ENCODE measurements at places on chromosomes 12 and 14.

GRCh38 chr14:95296966-95297365, 22.7 kb downstream of the CLMN start:
- DNase-seq: no peak

- DNase-seq: no peak
These were observed 379.8 kb downstream of the APAF1 start for GRCh38 chr12:99024870-99025269.

- DNase-seq: no peak
These were observed 991.6 kb downstream of the GALC start for GRCh38 chr14:87001333-87001732.

- no peak for DNase-seq
These were observed 47.4 kb downstream of the ATF7 start for GRCh38 chr12:53578783-53579182.

DNA sequence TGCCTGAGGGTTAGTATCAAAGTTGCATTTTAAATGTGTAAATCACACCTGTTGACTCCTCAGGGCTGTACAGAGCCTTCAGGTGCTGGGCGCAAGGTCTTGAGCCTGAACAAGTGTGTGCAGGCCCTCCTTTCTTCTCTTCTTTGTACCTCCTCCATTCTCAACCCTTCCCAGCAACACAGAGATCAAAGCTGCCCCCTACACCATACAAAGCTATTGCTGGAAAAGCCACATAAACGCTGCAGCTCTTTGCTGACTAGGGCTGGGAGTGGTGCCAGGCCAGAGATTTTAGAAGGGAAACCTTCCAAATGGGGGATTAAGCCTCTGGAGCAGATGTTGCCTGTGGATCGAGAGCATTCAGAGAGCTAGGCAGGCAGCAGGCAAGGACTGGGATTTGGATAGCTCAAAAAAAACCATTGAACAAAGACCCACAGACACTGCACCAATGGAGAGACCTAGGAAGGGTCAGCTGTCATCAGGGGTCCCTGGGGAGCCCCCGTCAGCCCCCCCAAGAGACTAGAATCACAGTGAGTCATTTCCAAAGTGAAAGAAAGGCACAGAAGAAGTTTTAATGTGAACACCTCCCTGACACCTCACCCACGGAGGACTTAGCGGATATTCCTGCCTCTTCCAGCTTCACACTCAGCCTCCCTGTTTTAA, 18.2 kb upstream of the SUSD6 start:
- no peak for DNase-seq

DNA sequence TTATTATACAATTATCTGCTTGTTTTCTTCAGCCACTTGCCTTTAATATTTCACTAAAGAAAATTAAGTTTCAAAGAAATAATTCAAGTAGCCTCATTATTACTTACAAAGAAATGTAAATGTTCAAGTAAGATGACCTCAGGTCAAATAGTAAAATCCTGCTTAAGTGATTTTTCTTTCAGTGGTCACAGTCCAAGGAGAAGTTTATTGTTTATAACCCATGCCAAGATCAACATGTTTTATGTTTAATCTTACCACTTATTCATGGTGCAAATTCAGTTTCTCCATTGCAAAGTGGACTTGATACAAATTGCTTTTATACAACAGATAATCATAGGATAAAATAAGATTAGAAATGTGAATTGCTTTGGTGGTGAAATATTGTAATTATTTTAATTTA, 370.2 kb upstream of the FLRT2 start:
- DNase-seq: no peak

GRCh38 chr14:24693353-24693737, 59.4 kb upstream of the GZMB start:
- DNase-seq: no peak

DNA sequence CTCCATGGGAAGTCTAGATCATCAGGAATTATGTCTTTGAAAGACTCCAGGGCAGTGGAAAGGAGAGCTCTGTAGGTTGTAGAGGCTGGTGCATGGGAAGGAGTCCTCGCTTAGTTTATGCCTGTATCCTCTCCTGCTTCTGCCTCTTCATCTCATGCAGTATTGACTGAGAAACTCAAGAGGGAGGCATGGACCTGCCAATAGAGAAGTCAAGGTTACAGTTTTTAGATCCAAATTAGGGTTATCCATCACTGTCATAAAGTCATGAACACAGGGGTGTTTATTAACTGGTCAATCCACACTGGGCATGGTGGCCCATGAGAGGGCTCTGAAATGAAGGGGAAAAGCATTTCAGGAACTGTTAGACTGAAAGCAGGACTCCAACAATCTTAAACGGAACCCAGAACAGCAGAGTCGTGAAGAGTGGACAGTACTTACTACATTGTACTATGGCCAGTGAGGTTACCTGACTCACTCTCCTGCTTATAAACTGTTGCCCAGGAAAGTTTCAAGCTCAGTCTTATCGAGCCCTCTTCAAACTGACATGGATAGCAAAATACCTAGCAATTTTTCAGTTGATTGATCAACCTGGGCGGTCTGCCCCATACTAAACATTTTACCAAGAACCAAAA, 30.1 kb upstream of the DHRS7 start:
- DNase-seq: no peak

DNA sequence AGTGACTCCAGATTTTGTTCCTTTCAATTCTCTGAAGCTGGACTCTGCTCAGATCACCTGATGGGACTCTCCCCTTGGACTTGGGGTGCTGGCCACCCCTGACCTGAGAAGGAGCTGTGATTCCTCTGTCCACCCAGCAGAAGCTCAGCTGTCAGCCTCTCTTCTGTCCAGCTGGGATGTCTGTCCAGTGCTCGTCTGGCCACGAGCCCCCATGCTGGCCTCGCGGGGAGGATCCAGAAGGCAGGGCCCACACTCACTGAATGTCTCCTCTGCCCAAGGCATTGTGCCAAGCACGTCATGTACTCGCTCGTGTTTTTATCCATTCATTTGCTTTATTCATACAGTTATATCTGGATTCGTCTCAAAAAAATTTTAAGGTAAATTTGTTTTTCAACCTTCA, 14.2 kb upstream of the SLC24A4 start:
- DNase-seq: no peak

GRCh38 chr12:45688183-45688582, 41.3 kb upstream of the ARID2 start:
- DNase-seq: no peak

DNA sequence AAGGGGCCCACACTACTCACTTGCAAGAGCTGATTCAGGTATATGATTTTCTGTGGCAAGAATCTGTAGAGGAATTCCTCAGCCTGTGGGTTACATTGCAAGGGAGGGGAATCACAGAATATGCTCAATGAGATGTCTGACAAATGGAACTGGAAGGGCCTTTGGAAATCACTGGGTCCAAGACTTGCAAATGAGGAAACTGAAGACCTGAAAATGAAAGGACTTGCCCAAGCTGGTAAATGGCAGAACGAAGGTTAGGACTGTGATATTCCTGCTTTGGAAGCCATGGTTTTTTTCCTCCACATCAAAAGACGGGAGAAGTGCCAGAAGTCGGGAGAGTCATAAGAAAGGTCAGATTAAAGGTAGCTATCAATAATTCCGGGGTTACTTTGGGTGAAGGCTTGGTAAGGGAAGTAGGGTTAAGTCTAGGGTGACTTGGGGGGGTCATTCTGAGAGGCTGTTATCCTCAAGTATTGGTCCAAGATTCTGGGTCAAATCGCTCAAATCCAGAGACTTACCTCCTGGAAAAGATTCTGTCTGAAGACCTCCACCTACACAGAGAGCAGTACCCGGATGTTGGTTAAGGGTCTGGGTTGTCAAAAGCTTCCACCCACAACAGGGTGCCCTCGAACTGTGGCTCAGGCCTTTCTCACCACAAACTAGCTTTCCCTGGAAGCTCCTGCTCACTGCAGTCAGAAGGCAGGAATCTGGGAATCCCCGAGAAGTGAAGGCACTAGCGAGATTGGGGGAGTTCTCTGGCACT, 539 bp downstream of the PSME2 start:
- no peak for DNase-seq

- DNase-seq: no peak
These were observed 1.9 kb downstream of the MNAT1 start for GRCh38 chr14:60736494-60736893.

- DNase-seq: no peak
These were observed 1246.4 kb downstream of the SLC16A7 start for GRCh38 chr12:60842181-60842580.

DNA sequence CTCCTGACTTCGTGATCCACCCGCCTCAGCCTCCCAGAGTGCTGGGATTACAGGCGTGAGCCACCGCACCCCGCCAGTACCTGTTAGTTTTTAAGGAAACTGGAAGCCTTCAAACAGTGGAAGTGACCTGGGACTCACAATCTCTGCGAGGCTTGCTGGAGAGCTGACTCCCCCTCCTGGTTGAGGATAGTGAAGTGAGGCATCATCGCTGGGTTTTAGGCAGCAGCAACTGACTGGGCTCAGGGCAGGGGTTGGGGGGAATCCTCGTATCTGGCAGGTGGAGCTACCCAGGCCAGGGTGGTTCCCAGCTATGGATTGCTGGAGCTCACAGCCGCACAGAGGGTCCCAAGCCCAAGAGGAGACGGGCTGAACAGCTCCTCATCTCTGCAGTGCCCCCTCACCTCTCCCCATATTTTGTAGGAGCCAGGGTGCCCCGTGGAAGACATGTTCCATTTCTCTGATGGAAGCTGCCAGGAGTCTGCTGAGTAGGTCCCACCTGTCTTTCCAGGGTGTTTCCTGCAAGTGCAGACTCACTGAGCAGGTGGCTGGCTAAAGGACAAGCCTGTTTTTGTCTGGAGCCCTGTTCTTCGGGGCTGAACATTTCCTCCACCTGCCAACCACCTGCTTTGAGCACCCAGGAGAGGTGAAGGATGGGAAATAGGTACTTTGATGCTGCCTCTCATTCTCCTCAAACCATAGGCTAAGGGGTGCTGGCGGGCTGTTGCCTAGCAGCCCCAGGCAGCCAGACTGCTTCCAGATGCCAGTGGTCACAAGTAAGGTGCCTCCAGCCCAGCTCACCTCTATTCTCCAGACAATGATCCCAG, 3.1 kb downstream of the AVIL start:
- no peak for DNase-seq

DNA sequence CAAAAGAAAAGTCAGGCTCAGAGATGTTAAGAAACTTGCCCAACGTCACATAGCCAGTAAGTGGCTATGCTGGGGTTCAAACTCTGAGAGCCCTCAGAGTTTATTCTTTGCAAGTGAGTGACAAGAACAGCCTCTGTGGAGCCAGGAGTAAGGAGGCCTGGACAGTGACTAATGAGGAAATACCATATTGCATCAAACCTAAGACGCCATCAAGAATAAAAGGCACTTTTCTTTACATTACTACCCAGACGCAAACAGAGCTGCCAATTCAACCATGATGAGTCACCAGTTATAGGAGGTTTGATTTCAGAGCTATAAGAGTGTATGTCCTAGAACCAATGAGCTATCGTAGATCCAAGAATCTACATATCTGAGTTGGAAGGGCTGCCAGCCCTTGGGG, 9.4 kb downstream of the TNFRSF1A start:
- no peak for DNase-seq

GRCh38 chr12:52356031-52356761, 11.1 kb downstream of the KRT85 start:
- DNase-seq: no peak

DNA sequence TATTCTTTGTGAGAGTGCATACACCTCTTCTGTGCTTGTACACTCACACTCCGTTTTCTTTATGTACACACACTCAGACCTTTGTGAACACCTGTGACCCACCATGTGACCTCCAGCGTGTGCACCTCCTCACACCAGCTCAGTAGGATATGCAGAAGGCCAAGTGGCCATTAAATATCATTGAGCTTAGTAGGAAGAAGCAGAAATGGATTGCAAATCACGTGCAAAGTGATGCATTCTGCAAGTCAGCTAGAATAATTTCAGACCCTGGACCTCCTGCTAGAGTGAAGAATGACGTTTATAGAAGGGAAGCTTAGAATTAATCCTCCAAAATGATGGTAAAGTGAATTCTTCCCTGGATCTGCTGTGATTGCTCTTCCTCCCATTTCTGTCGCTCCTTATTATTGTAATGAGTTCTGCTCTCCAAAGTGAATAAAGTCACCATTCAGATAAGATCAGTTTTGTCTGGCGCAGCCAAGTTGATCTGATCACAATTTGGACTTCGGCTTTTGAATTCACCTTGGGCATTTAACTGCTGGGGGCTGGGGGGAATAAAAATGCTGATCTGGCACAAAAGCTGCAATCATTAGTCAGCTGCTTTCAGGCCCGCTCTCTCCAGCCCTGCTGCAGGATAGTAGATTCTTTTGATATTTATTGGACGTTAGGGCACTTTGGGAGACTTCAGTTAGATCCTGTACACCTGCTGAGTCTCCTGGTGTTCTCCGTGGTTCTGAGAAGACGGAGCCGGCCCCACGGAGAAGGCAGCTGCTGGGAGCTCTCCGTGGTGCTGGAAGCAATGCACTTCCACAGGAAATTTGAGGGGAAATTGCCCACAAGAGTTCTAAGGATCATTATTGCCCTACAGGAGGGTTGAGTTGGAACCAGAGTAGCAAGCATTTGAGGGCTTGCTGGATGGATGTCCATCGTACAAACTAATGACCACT, 12.4 kb upstream of the NRXN3 start:
- DNase-seq: peak; percentile 2

GRCh38 chr12:96399120-96399918, 920 bp downstream of the CDK17 start:
- peak; percentile 67 for DNase-seq

DNA sequence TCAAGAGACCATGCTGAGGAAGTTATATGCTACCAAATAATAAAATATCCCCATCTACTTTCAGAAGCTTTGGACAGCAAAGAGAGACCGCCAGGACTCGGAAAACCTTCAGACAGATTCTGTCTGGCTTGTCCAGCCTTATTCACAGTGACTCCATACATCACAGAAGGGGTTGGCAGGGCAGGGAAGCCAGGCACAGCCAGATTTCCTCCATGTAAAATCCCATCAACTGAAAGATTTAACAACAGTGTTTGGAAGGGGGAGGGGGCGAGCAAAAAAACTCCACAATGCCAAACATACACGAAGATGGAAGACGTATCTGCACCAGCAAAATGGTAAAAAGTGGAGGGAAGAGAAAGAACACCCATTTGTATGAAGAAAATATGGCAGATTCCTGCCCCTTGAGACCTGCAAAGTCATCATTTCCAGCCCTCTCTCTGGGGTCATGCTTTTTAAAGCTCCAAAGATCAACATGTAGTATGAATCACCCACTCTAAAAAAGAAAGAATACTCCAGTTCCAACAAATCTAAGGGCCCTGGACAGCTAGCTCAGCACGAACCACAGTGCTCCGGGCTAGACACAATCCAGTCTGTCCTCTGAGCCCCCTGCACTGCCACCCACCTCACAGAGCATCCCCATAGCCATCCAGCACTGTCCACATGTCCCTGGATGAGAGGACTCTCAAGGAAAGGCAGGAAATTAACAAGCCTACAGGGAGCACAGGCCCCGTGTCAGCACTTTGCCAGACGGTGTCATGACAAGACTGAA, 116.4 kb downstream of the DICER1 start:
- DNase-seq: no peak

GRCh38 chr12:93825931-93826555, 148.9 kb downstream of the CRADD start:
- no peak for DNase-seq

DNA sequence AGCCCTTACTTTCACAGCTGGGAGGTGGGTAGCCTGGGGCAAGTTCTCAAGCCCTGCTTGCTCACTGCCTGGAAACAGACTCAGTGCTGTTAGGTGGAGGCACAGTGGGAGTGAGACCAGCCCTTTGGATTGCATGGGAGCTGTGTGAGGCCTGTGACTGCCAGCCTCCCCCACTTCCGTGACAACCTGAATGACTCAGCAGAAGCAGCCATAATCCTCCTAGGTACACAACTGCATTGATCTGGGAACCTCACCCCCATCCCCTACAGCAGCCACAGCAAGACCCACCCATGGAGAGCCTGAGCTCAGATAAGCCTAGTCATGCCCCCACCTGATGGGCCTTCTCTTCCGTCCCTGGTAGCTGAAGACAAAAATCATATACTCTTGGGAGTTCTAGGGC, 26.4 kb downstream of the ALG10 start:
- DNase-seq: no peak
